ENCODE measurements at places on chromosomes 6 and 20. TPM values are rescaled to one million over a fixed set of nuclear protein-coding genes. Genes with fewer than 3 reads are reported as not detected.

DNA sequence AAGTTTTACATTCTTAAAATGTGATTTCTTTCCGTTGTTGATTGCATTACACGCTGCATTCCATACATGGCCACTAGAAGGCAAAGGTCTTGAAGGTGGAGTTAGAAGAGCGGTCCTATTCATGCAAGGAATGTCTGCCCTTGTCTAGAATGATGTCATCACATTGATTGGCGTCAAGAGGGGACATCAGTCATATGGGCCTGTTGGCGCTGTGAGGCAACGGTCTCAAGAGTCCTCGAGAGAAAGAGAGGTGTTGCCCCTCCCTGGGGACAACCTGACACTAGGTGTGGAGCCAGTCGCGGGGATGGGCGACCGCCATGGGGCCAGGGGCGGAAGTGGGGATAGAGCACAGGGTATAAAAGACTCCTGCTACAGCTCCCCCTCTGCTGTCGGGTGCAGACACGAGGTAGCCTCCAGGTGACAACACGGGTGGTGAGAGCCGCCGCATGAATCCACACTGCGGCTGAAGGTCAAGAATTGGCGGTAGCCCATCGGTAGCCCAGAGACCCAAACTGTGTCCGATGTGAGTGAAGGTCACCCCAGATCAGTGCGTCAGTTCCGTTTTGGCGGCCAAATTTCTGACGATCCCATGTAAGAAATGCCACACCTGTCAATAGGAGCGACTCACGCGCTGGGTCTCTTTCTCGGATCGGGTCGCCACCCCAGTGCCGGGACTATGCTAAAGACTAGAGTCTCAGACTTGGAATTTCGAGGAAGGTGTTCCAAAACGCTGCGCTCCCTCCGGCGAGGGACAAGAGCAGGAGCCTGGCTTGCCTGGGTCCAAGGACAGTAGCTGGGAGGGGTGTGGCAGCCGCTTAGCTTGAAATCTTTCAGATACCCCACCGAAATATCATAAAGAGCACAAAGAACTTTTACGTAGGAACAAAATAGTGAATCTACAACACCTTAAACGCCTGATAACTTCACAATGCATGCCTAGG is 93.2 kb upstream of the ZNF184 start:
- H3K27me3 ChIP-seq, result no peaks in the 10 kb centered on the region
- H3K27ac ChIP-seq, result no peak overlapping the region
- no peak for DNase-seq
- H3K4me1 ChIP-seq, result no peaks in the 10 kb centered on the region

GRCh38 chr6:141539617-141540016 is 593.1 kb upstream of the GJE1 start:
- no peaks in the 10 kb centered on the region for H3K27me3 ChIP-seq
- no peak for DNase-seq
- no peaks in the 10 kb centered on the region for H3K36me3 ChIP-seq
- H3K27ac ChIP-seq, result no peak overlapping the region

- peaks cover 15% of the 10 kb centered on the region for H3K4me1 ChIP-seq
- H3K27me3 ChIP-seq, result no peaks in the 10 kb centered on the region
- no peaks in the 10 kb centered on the region for H3K36me3 ChIP-seq
- no peak for DNase-seq
- H3K27ac ChIP-seq, result no peak overlapping the region
These were observed 19.3 kb upstream of the CCN6 start for GRCh38 chr6:112034616-112034995.

GRCh38 chr20:24079661-24080412 is 91.3 kb upstream of the GGTLC1 start:
- no peak overlapping the region for H3K27ac ChIP-seq
- DNase-seq, result no peak

DNA sequence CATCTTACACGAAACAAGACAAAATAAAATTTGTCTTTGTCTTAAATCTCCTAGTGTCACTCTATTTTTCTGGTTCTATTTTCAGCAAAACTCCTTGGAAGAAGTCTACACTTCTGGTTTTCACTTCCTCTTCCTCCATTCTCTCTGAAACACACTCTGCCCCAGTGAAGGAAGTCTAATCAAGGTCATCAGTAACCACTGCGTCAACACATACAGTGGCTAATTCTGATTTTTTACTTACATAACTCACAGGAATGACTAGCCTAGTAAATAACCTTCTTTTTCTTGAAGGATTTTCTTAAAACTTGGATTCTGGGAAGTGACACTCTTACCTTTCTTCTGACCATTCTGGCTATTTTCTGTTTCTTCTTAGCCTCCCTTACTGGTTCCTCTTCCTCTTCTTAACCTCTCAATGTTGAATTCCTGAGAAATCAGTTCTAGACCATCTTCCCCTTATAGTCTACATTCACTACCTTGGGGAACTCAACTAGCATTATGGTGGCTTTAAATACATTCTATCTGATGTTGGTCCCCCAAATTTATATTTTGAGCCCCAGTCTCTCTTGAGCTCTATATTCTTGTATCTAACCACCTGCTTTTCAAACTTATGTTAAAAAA is 37.5 kb downstream of the AIG1 start:
- no peak overlapping the region for H3K4me3 ChIP-seq
- 0 out of 2 replicates have a peak, but pooled peaks cover 3% of the 10 kb centered on the region for H3K4me1 ChIP-seq
- no peaks in the 10 kb centered on the region for H3K36me3 ChIP-seq
- no peaks in the 10 kb centered on the region for H3K27me3 ChIP-seq
- H3K27ac ChIP-seq, result no peak overlapping the region

DNA sequence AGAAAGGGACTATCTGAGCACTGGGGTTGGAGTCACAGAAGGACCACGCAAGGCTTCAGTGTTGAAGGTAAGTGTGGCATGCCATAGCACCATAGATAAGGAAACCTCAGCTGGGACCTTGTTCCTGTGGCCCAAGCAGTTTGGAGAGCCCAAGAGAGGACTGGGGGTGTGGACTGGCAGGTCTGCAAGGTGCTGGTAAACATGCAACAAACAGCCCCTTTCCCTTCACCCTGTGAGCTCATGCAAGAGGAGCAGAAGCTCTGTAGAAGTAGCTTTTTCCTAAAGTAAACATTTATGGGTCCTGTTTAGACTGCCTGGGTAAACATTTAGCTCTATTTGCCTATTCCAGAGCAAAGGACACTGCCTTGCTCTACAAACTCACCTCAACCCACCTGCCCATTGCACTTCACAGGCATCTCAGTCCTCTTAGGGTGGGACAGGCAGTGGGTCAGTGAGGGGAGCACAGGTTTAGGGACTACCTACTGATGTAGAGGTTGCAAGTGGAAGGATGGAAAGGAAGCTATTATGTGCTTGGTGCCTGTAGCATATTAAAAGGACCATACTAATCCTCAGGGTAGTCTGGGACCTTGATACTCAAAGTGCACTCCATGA is 12.0 kb downstream of the ZSCAN31 start:
- no peaks in the 10 kb centered on the region for H3K36me3 ChIP-seq
- no peak overlapping the region for H3K4me3 ChIP-seq
- H3K27ac ChIP-seq, result no peak overlapping the region
- no peak for DNase-seq
- no peaks in the 10 kb centered on the region for H3K27me3 ChIP-seq

DNA sequence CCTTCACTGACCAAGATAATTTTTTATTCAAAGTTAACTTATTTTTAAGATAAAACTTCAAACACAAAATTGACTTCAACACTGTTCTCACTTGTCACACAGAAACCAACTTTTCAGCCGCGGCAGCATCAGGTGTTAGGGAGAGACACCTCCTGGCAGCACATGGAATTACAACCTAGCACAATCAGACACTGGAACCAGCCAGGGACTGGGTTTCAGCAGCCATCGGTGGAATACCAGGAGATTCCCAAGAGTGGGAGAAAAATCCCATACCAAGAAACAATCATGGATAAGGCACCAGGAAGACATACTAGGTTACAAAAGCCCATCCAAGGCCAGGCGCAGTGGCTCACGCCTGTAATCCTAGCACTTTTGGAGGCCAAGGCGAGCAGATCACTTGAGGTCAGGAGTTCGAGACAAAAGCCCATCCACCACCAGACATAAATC is 70.0 kb downstream of the SNX5 start:
- no peak overlapping the region for H3K27ac ChIP-seq
- no peak overlapping the region for H3K4me3 ChIP-seq
- no peaks in the 10 kb centered on the region for H3K27me3 ChIP-seq
- no peaks in the 10 kb centered on the region for H3K36me3 ChIP-seq

DNA sequence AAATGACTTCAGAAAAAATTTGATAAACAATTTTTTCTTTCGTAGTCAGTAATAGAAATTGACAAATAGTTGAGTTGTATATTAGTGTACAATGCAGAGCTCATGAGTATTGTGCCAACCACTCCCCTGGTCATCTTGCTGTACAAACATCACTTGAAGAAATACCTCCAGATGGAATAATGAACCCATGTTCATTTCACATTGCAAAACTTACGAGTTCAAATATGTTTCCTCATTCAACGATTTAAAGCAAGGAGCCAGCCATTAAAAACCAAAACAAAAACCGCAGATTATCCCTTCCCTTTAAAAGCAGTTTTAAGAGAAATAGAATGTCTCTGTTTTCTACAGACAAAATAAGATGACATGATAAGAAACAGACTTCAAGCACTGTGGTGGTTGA is 62.5 kb downstream of the RALGAPA2 start:
- H3K4me3 ChIP-seq, result no peak overlapping the region
- no peak for DNase-seq
- H3K36me3 ChIP-seq, result no peaks in the 10 kb centered on the region
- H3K27me3 ChIP-seq, result no peaks in the 10 kb centered on the region
- no peaks in the 10 kb centered on the region for H3K4me1 ChIP-seq

DNA sequence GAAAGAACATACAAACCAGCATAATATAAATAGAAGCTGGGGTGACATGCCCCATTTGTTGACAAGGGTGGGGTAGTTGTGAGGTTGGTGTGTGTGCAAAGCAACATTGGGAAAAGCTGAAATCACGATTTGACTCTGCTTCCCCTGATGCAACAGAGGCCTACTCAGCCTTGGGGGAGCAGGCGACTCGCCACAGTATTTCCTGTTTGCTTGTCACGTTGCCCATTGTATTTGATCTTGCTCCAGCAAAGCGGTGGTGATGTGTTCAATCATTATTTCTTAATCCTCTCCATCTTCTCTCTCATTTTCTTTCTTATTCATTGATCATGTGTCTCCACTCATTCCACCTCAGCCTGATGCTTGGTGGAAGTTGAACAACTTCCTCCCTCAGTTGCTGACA is 165.8 kb upstream of the CITED2 start:
- H3K27me3 ChIP-seq, result no peaks in the 10 kb centered on the region
- H3K36me3 ChIP-seq, result no peaks in the 10 kb centered on the region
- peaks cover 7% of the 10 kb centered on the region for H3K4me1 ChIP-seq
- peak overlapping the region; percentile 31 for H3K4me3 ChIP-seq
- DNase-seq, result peak; percentile 16

DNA sequence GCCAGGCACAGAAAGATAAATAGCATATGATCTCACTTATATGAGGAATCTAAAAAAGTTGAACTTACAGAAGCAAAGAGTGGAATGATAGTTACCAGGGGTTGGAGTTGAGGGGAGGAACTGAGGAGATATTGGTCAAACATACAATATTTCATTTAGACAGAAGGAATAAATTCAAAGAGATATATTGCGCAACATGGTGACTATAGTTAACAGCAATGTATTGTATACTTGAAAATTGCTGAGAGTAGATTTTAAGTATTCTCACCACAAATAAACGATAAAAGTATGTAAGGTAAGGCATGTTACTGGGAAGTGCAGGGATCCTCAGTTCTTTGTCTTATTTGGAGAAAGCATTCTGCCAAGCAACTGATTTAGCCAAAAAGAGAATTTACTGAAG is 171.9 kb downstream of the LMBRD1 start:
- H3K36me3 ChIP-seq, result no peaks in the 10 kb centered on the region
- H3K4me3 ChIP-seq, result no peak overlapping the region
- no peak overlapping the region for H3K27ac ChIP-seq

DNA sequence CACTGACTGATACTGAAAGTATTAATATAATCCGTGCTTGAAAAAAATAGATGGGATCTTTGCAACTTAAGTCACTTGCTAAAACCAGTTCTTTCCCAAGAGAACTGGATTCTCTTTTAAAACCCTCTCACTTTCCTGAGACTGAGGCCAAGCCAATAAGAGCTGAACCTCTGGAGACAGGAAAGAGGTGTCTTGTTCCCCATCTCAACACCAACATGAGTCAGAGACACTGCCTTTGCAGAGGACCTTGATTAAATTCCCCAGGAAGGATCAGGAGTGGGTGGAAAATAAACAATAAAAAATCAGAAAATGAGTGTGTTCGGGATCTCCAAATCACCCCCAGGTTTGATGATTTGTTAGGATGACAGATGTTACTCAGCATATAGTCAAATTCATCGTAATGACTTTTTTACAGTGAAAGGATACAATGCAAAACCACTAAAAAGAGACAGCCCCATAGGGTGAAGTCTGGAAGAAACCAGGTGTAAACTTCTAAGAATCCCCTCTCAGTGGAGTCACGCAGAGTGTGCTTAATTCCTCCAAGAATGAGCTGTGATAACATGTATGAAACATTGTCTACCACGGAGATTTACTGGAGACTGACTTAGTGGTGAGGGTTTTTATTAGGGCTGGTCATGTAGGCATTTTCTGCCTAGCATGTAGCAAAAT is 122.8 kb upstream of the BEND3 start:
- no peaks in the 10 kb centered on the region for H3K4me1 ChIP-seq
- H3K4me3 ChIP-seq, result no peak overlapping the region
- DNase-seq, result no peak
- no peaks in the 10 kb centered on the region for H3K36me3 ChIP-seq
- no peaks in the 10 kb centered on the region for H3K27me3 ChIP-seq

GRCh38 chr20:39268981-39269461 is 306.9 kb downstream of the DHX35 start:
- H3K36me3 ChIP-seq, result no peaks in the 10 kb centered on the region
- H3K27ac ChIP-seq, result no peak overlapping the region
- H3K27me3 ChIP-seq, result peaks cover 13% of the 10 kb centered on the region

DNA sequence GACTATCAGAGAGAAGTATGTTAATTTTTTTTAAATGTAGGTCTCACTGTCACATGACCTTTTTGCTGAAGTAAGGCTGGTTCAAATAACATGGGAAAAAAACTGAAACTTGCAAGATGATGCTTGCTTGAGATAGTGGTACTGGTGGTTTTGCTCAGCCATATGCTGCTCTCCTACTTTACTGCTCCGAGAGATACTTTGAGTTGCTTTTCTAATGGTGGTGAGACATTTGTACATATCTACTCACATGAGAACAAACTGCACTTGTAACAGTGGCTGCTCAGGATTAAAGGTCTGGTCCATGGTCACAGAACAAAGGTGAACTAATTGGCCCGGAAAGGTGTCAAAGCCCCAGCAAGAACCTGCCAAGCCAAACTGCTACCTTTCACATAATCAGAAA is 106.2 kb upstream of the BEND3 start:
- H3K4me1 ChIP-seq, result no peaks in the 10 kb centered on the region
- no peaks in the 10 kb centered on the region for H3K36me3 ChIP-seq
- no peak for DNase-seq
- H3K27me3 ChIP-seq, result no peaks in the 10 kb centered on the region
- H3K27ac ChIP-seq, result no peak overlapping the region

SAMHD1 gene
- 10.1 TPM for total RNA-seq

LGSN gene
- total RNA-seq, result not detected

HCRTR2 gene
- total RNA-seq, result 0.04 TPM

SPDEF gene
- total RNA-seq, result not detected

TBC1D22B gene
- total RNA-seq, result 11.2 TPM

FAM184A gene
- total RNA-seq, result 8.9 TPM

BIRC7 gene
- not detected for total RNA-seq

TAAR9 gene
- not detected for total RNA-seq

CLVS2 gene
- total RNA-seq, result not detected

Data from SJCRH30 (cell line).